Activated CD4-positive, CD25-positive, alpha-beta regulatory T cell (primary cell): ENCODE measurements at places on chromosomes 5 and 9.

DNA sequence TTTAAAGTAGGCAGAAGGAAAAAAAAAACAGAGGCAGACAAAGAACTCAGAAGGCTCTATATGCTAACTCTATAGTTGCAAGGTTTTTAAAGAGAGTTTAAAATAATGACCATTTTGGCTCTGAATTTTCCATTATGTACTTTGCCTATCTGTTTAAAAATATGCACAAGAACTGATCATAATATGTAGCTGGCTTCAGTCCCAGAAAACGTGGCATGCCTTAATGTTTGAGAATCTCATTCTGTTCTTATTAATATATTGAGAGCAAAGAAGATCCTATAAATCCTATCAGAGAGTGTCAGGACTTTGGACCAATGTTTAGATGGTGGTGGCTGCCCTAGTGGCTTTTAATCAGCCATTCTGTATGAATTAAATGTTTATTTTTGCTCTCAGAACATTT, 121.5 kb downstream of the JMY start:
- no peak for DNase-seq

GRCh38 chr5:156942064-156942463, 21.0 kb downstream of the TIMD4 start:
- DNase-seq: no peak

GRCh38 chr9:135004772-135005171, 82.7 kb upstream of the OLFM1 start:
- no peak for DNase-seq

DNA sequence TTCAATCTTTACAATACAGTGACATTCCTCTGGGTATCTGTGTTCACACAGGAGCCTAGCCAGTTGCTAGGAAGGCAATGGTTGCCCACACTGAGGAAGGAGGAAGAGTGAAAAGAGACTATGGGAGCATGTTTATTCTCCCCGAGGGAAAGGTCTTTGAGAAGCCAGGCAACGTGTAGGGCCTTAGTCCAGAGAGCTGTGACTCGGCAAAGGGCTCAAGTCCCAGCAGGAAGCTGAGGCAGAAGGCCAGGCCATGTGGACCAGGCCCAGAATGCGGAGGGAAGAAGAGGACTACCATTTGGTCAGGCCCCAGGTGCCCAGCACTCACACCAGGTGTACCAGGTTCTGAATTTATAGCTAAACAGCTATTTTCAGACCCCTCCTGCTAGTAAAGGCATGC, 136.6 kb upstream of the DMAC1 start:
- no peak for DNase-seq

DNA sequence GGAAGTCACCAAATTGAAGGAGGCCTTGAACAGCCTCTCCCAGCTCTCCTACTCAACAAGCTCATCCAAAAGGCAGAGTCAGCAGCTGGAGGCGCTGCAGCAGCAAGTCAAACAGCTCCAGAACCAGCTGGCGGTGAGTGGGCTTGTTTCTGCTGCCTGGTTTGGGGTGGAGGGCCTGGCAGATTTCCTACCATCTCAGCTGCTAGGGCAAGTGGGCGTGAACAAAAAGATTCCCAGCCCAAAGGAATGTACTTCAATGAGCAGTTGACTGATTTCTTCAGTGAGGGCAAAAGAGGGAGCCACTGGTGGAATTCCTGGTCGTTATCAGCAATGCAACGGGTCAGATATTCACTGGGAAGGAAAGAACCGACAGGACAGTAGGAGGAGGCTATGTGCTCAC, 12.6 kb upstream of the TTC23L start:
- no peak for DNase-seq

GRCh38 chr9:23412046-23412445, 414.0 kb downstream of the ELAVL2 start:
- DNase-seq: no peak

DNA sequence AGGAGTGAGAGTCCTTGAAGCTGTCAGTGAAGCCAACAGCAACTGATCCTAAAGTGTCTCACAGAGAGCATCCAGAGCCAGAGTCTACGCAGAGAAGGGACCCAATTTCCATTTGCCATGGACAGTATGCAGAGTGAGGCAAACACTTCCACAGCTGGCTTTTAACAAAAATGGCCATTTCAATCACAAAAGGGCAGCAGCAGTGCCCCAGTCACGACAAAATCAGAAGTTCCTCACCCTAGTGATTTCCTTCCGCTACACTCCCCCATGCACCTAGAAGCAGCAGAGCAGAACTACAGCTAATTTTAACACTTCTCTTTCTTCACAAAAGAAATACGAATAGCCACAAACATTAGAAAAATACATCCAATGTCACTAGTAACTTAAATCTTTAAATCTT, 27.9 kb downstream of the FBXW11 start:
- DNase-seq: no peak

GRCh38 chr9:32671333-32671732, 35.9 kb upstream of the TAF1L start:
- DNase-seq: no peak

DNA sequence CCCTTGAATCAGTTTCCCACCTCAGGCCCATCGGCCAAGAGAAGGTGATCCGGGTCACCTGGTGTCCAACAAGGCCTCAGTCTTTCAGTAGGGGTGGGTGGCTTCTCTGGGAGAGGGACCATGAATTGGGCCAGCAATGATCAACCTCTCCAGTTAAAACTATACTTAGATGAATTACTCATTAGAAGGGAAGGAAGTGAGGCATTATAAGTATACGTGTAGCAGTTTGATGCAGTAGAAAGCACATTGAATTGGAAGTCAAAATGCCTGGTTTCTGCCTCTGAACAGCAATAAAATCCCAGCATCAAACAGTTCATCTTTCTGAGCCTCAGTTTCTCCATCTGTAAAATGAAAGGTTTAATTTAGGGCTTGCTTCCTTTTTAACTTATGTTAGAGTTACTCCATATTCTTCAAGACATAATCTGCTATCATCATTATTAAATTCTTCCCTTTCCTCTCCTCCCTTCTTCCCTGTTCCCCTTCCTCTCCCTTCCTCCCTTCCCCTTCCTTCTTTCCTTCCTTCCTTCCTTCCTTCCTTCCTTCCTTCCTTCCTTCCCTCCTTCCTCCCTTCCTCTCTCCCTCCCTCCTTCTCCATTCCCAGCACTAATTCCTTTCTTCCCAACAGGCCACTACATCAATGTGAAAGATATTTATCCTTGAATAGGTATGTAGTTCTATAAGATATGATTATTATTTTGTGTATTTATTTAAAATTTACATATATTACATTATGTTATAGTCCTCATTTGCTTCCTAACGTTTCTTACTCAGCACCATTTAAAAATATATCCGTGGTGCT, 18.6 kb upstream of the TMEM174 start:
- no peak for DNase-seq

GRCh38 chr5:153629027-153629895, 138.8 kb downstream of the GRIA1 start:
- DNase-seq: no peak

DNA sequence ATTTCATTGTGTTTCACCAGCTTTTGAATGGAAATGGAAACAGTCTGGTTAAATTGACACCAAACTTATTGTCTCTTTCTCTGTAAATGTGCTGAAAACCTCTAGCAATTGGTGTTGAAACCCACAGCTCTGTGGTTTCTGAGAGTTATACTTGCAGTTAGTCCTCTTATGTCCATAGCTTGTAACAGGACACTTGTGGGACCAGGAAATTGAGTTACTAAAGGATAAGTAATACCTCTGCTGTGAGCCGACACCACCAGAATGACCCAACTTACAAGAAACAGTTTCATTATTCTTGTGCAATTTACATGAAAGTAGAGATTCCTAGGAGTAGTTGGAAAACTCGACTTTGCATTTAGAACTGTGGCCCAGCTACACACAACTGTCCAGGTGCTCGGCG, 191.5 kb downstream of the CFAP90 start:
- no peak for DNase-seq

DNA sequence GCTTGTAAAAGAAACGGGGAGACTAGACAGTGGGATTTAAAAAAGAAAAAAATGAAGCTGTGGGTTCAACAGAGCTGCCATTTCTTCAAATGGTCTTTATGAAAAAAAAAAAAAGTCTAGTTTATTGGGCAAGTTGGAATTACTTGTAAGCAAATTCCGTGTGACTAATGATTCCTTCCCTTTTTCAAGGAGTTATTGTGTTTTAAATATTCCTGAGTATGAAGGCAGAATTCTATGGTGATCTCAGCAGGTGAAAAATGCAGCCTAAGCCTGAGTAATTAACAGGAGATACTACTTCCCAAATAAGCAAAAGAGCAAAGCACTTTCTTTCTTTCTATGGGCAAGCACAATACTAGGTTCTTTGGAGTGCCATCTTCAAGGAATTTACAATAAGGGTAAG, 481.9 kb downstream of the ZNF608 start:
- no peak for DNase-seq

DNA sequence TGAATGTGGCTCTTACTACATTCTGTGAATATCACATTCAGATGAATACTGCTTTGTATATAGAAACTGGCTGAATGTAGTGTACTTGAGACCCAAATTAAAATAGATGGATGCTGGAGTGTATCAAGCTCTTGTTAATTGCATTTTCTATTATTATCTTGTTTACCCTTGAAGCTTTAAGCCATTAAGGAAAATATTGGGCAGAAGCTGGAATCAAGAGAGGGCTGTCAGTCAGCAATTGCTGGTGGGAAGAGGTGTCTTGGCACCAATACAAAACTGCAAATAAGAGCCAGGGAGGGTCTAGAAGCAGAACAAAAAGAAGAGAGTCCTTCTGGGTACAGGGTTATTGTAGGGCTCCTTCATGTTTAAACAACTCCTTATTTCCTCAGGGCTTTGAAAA, 38.8 kb downstream of the MUSK start:
- DNase-seq: no peak

DNA sequence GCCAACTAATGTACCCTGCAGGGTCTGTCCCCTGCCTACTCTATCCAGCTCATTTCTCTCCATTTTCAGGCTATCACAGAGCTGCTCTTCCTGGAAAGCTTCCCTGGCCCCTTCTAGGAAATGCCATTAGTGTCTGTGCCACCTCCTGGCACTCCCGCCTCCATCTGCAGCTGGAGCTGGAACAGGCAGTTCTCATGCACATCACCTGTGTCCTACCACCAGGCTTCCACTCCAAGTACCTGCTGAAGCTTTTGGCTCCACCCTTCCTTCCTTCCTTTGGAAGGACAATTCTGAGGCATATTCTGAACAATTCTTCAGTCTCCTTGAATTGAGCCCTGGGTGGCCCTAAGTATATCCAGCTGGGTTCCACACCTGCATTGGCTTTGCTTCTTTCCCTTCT, 156.2 kb upstream of the ZNF618 start:
- DNase-seq: no peak

GRCh38 chr5:180099733-180100611, 28.4 kb upstream of the RNF130 start:
- DNase-seq: no peak

DNA sequence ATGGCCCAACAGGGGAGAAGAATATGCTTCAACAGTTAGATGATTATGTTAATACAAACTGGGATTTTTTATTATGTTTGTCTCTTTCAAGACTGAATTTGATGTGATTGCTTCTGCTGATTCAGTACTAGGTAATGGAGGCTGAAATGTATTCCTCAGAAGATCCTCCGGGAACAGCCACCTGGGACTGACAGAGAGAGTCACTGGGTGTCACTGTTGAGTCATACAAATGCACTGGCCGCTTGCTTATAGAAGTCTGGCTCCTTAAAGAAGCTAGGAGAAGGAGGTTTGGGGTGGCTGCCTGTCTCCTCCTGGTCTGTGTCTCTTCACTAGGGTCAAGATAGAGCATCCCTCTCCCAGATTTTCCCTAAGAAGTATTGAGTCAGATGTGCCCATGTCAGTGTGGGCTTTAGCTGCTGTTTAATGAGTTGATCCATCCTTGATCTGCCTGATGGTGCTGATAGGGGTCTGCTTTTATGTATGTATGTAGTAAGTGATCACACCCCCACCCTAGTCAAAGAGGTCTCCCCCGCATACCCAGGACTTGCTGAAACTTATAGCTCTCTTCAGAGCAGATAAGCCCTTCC, 773.4 kb downstream of the BRINP1 start:
- no peak for DNase-seq

GRCh38 chr5:154419236-154419635, 26.6 kb upstream of the SAP30L start:
- no peak for DNase-seq

DNA sequence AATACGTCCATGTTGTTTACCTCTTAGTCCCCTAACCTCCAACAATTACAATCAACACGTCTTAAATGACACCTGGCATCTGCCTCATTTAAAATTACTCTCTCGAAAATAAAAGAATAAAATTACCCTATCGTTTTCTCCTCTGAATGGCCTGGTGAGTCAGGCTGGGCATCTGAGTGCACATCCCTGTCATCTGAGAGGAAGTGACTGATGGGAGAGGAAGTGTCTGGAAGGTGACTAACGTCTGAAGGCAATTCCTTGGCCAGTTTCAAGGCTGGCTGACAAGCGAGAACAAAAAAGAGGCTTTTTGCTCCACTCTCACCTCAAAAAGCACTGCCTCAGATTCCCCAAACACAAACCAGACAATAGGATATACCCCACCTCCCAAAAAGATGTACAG, 57.7 kb downstream of the MAPKAP1 start:
- no peak for DNase-seq

GRCh38 chr9:125561509-125562148, 145.4 kb downstream of the MAPKAP1 start:
- DNase-seq: no peak

GRCh38 chr5:143314659-143315058, 88.8 kb downstream of the NR3C1 start:
- DNase-seq: no peak

DNA sequence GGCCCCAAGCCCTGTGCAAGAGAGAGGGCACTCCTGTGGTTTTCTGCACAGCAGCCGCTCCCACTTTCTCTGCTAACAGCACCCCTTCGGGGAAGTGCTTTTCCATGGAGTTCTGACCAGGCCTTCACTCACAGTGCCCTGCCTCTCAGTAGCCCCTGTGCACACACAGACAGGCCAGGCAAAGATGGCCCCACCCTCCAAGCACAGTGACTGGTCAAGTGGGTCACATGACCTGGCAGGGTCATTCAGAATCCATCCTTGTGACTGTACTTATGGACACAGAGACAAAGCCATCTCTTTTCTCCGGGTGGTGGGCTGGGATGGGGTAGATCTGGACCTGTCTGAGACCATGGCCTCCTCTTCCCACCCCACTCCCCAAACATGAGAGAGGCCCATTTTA, 82.5 kb downstream of the PSD2 start:
- DNase-seq: no peak

GRCh38 chr9:134980516-134980915, 62.8 kb upstream of the FCN1 start:
- no peak for DNase-seq

DNA sequence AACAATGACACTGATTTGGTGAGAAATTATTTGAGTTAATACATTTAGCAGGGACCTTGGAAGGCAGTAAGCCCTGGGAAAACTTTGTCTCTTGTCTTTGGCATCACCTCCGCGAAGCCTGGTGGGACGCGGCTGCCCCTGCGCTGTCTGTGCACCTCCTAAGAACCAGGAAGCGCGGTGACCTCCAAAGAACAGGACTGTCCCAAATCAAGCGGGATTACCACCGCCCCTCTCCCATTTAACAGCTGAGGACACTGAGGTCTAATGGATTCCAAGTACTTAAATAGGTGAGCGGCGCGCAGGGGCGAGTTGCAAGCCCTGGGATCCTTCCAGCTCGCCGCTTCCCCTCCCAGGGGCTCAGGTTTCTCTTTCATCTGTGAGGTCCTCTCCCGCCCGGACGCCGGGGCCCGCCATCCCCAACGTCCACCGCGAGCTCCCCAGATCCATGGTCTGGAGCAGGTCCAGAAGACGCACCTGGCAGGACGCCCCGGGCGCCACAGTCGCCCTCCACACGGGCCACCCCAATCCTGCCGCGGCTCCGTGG, 432 bp downstream of the STARD4 start:
- no peak for DNase-seq
